ENCODE measurements at places on chromosomes 7 and 10.

DNA sequence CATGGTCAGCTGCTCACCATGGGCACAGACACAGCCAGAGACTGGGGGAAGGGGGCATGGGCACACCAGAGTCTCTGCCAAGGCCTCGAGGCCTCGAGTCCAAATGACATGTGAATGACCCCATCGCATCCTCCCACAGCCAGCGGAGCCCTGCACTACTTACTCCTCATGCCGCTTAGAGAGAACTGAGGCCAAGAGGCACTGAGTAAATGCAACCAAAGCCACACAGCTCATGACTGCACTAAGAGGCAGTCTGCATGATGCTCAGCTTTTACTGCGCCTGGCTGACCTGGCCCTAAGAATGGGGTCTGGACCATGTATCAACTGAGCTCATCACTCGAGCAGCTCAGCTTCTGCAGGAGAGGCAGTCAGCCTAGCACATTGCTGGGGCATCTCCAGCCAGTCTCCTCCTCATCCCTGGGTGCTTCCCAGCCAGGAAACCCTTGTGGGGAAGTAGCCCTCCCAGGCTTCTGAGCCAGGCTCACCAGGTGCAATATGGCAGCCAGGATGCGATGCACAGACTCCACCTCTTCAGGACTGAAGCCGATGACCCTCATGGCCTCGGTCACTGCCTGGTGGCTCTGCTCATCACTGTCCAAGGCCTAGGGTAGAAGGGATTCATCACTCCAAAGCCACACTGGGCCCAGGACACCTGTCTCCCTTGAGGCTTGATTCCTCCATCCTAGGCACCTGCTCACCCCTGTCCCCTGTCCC is 7.5 kb downstream of the MYO1G start:
- no peak for DNase-seq

DNA sequence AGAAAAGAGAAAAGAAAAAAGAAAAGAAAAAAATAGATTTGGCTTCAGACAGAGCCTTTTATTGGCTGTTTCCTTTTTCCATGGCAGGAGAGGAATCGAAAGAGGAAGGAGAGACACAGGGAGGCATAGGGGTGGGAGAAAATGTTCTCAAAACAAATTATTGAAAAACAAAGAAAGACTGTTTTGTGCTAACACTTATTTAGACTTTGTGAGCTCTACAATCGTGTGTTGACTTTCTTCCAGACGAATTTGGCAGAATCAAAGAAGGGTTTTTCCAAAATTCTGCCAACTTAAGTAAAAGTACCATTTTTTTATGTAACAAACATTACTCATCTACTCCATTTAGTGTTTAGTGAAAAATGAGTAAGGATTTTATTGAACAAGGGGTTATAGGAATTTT is 982.2 kb downstream of the REEP3 start:
- no peak for DNase-seq

DNA sequence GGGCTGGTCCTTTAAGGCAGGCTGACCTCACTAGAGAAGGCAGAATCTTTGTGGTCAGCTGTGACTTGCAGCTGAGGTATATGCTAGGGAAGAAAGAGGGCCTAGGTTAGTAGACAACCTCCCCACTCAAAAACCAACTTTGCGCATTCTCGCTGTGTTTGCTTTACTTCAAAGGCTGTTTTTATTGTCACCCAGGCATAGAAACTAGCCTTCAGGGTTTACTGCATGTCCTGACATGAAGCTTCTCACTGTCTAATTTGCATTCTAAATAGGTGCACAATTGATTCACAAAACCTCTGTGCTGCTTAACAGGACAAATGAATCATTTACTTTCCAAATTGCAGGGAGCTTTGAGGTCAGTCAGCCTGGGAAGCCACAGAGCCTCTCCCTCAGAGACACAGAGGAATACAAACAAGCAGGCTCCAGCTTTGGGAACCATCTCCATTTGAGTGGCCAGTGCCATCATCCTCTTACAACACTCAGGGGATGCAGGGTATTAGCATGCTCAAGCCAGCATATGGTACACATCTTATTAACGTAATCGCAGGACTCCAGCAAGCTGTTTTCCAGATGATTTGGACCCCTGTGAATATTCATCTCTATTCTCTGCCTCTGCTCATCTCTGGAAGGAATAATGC is 596.4 kb upstream of the GHITM start:
- DNase-seq = no peak

DNA sequence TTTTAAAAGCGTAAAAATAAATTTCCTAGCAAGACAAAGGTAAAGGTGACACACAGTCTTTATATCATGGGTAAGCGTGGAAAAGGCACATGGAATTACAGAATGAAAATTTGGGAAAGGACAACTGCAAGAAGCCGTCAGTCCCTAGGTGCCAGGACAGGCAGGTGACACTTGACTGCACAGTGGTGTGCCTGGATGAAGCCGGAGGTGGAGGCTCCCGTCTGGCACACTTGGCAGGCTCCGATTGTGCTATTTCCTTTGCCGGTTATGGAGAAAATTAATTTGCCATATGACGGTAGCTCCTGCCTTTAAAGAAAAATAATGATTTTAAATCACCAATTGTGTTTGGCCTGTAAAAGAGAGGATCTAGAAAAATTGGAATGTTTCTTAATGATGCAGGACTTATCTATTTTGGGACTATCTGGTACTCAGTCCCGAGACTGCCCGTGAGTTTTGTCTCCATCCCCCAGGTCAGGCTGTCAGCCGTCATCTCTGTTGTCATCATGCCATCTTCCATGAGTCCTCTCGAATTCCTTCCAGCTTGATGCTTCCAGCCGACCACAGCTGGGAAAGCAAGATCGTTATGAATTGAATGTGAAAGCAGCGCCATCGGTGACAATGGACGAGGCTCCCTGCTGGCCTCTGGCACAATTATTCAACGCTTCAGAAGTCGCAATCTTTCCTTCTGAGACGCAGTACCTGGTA is 56.2 kb upstream of the MGMT start:
- no peak for DNase-seq

- no peak for DNase-seq
Observed at GRCh38 chr7:29483219-29484104, 80.2 kb upstream of the PRR15 start.

All from pancreas (tissue), 10 donors.